ENCODE measurements at places on chromosomes 13 and 19.

GRCh38 chr19:23991170-23991569 lies 76.5 kb downstream of the ZNF726 start:
- no peak for DNase-seq

DNA sequence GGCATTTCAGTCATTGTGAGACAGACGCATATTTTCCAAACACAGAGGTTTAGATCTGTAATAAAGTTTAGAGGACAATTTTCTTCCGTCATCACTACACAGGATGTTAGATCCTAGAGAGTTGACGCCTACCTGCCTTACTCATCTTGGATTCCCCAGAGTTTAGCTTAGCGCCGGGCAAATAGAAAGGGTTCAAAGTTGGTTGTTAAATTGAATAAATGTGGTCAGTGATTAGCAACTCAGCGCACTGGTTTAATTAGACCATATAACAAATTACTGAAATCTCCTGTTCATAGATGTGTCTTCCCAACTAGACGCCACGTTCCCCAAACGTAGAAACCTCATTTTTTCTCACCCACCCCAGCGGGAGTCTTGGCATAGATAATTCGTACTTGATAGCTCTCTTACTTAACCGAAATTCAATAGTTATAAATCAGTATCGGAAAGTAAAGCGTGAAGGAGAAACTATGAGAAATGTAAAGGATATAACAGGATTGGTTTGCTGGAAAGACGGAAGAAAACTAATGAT lies 726 bp upstream of the UFM1 start:
- peak; percentile 15 for DNase-seq

DNA sequence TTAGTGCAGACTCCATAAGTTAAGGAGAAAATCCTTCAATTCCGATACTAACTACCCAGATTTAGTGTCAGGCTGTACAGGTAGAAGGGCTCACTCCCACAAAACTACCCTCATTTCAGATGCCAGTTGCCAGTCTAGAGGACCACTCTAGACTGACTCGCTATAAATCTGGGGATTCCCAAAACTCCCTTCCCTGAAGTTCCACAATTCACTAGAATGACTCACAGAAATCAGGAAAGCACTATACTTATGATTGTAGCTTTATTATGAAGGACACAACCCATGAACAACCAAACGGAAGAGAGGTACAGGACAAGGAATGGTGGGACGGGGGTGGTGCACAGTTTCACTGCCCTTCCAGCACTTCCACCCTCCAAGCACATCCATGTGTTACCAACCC lies 321.2 kb downstream of the DIAPH3 start:
- DNase-seq, result no peak

DNA sequence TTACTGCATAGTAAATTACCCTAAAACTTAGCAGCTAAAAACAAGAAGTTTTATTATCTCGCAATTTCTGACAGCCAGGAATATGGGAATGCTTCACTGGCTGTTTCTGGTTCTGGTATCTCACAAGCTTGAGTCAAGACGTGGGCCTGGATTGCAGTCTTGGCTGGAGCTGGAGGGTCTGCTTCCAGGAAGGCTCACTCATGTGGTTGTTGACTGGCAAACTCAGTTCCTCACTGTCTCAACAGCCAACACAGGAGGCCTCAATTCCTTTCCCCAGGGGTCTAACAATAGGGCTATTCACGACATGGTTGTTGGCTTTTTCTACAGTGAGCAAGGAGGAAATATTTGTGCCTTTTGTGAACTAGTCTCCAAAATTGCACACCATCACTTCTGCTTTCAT lies 146.3 kb downstream of the GPC5 start:
- DNase-seq, result no peak

DNA sequence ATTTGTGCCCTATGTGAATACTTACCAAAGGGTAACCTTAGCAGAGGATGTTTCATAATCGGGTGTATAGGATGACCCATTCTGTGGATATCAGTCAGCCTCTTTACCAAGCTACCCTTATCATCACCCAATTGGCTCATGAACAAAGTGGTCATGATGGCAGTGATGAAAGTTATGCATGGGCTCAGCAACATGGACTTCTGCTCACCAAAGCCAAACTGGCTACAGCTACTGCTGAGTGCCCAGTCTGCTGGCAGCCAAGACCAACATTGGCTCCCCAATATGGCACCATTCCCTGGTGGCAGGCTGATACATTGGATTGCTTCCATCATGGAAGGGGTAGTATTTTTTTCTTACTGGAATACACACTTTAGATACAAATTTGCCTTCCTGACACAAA lies 5.7 kb upstream of the ZNF461 start:
- no peak for DNase-seq

DNA sequence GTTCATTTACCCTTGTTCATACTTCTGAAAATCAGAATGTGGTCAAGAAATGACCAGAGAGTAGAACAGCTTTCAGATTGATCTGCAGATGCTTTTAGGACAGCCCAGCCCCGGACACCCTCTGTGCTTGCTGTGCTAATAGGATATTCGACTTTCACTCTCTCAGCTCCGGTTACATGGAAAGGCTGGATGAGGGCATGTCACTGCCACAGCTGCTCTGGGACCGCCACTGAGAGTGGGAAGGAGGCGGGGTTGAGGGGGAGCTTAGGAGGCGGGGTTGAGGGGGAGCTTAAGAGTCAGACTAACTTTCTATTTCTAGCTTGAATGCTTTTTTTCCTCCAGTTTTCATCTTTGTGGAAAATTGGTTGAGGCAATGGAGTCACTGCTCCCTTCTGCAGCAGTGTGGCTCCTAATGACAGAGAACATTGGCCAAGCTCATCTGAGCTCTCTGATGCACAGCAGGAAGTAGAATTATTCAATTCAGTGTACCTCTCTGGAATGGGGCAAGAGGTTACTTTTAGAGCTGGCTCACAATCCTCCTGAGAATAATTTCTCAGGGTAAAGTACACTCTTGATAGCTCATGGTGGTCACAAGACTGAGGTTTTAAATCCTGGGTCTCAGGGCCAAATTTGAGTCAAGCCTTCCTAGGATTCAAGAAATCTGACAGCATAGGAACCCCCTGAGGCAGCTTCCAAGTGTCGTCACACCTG lies 74.6 kb upstream of the NPAS1 start:
- DNase-seq, result no peak

GRCh38 chr13:27921961-27922882 lies 2.4 kb downstream of the PDX1 start:
- DNase-seq, result peak; percentile 43

GRCh38 chr19:15330801-15331418 lies 1.4 kb downstream of the BRD4 start:
- DNase-seq, result no peak

DNA sequence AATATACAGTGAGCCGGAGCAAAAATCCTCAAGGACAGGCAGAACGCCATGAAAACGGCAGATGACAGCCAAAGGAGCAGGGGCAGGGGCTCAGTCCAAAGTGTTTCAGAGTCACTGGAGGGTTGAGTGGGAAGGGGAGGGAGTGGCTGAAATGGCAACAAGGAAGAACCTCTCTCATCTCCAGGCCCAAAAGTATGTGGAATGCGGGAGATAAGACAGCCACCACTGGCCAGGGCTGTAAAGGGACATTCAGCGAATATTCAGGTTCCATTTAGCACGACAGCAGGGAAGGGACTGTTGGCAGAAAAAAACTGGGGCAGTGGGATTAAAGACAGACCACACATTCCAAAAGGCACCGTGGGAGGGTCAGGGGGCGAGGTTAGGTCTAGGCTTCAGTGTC lies 48.4 kb downstream of the USPL1 start:
- DNase-seq, result no peak

DNA sequence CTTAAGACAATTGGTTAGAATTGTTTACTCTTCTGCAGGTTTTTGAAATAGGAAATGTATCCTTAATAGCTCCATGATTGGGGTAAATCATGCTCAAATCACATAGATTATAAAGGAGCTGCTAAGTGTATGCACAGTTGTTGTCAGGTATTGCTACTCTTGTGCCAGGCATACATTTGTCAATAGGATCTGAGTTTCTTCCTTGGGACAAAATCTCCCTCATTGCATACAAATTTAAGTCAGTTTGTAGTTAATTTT lies 109.3 kb upstream of the MLNR start:
- no peak for DNase-seq

GRCh38 chr19:33690378-33691029 lies 68.8 kb downstream of the CHST8 start:
- no peak for DNase-seq

GRCh38 chr19:29714953-29715700 lies at the start of gene C19orf12:
C19orf12 (minus strand) TSS chr19:29715261; CDS start chr19:29708413, 6,848 bp downstream.
- DNase-seq, result peak; percentile 81

- DNase-seq, result peak; percentile 34
Measured at GRCh38 chr19:14943601-14944000, 2.3 kb downstream of the OR7C2 start.

DNA sequence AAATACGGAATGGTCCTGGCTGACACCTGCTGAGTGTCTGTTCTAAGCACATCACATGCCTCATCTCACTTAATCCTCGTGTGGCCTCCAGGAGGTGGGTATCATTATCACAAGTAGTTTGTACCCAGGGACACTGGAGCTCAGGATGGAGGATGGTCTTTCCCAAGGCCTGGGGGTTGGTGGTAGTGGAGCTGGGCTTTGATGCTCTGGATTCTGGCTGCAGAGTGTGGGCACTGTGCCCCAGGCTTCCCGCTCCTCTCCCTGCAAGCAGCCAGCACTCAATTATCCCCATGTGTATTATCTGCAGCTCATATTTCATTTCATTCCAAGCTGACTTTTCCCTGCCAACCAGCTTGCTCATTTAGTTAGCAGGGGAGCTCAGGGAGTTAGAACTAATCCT lies 52.1 kb downstream of the SIAH3 start:
- no peak for DNase-seq

DNA sequence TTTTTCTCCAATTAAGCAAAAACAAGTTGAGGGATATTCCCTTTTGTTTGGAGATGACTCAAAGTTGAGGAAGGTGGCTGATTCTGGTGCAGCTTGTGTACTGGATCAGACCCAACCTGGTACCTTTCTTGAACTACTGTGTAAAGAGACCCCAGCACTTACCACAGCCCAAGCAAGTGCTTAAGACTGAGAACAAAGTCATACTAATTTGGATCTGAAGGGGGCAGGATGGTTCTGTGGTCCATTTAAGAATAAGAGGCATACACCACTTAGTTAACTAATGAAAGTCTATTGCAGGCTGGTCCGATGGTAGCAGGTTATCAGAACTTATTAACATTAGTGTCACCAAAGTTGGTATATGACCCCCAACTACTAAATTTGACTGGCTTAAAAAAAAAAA lies 6.3 kb downstream of the THSD1 start:
- DNase-seq, result no peak

DNA sequence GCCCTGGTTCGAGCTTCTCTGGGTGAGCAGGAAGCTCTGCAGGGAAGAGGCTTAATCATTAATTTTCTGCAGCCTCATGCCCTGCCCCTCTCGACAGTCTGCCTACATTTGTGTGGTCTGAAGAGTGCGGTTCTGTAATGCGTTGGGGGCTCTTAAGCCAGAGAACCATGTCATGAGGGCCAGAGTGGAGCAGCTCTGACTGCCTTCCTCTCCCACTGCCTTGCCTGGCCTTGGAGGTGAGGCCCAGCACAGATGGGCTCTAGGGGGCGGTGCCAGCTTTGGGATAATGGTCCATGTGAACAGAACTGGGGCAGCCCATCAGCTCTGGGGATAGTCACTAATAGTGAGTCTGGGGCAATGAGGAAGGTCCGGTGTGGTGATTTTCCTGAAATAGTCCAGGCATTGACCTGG lies 5.7 kb downstream of the FGF9 start:
- DNase-seq, result peak; percentile 18

DNA sequence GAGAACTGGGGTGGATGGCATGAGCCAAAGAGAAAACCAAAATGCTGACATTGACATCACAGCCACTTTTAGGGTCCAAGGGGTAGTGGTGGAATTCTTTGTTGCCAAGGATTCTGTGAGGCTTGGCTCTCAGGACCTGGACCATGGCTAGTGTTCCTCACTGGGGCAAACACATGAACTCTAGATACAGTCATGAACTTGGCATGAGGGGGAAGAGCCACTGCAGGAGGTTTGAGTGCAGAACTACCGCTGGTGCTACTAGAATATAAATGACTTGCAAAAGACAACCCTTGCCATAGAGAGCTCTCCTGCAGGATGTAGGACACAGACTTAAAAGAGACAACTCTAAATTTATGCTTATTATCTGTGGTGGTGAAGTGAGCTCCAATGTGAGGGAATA lies 29.8 kb upstream of the FRY start:
- no peak for DNase-seq

GRCh38 chr13:43143591-43143990 lies 120.2 kb downstream of the DNAJC15 start:
- no peak for DNase-seq

- no peak for DNase-seq
Measured at GRCh38 chr19:42032431-42032830, 37.6 kb downstream of the GRIK5 start.

GRCh38 chr19:7258041-7258839 lies 36.0 kb downstream of the INSR start:
- no peak for DNase-seq

- no peak for DNase-seq
Measured at GRCh38 chr13:27018344-27018861, 153.2 kb downstream of the USP12 start.

- no peak for DNase-seq
Measured at GRCh38 chr19:15672580-15673175, at the start of gene CYP4F12. CYP4F12 (plus strand) TSS chr19:15673087; CDS start chr19:15673530, 443 bp downstream.

DNA sequence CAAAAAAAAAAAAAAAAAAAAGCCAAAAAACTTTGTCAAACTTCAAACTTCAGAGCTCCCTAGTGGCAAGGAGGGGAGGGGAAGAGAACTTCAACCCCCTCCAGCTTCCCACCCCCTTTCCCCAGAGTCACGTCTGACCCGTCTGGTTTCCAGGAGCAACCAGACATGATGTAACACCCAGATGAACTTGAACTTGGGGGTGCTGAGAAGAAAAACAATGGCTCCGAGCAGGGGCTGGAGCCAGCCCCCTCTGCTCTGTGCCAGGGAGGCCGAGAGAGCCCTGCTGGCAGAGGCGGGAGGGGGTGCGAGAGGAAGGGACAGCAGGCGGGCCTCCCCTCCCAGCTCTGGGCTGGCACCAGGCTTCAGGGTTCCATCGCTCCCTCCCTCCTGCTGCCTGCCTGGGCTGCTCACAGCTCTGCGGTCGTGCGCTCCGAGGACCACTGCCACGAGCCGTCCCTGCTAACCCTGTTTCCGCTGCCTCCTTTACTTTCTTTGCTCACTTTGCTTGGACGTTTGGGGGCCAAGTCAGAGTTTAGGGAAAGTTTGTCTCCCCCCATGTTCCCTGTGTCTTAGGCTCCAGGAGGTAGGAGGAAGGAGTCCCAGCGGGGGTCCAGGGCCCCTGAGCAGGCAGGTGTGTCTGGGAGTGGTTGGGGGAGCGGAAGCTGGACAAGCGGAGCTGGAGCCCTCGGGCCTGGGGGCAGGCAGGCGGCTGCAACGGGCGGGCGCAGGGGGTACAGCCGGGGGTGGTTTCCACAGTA lies 11.1 kb downstream of the LYL1 start:
- DNase-seq, result no peak
